Hippocampal formation (tissue), 2 donors: ENCODE measurements at places on chromosomes 4 and X.

GRCh38 chr4:184727430-184727829 lies 6.5 kb downstream of the CENPU start:
- no peak for DNase-seq

- DNase-seq: no peak
Observed at GRCh38 chr4:178577933-178578332, 1135.7 kb upstream of the AGA start.

GRCh38 chr4:167903291-167903721 lies 189.0 kb upstream of the ANXA10 start:
- DNase-seq: no peak

GRCh38 chr4:113447061-113447460 lies 314.5 kb downstream of the CAMK2D start:
- DNase-seq: no peak

DNA sequence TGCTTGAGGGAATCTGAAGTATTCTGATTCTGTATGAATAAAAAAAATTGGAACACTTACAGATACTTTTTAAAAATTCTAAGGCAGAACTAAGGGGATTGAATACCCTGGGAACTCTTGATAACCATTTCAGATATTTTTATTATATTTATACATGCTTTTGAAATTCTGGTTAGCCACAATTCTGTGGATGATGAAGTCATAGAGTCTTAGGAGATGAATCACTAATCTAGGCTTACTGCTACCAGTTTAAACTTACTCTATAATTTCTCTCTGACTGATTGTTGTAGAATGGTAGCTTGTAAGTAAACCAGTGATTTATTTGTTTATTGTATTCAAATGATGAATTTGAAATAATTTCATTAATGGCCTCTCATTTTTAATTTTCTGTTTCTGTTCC lies 11.4 kb upstream of the SLAIN2 start:
- DNase-seq: no peak

GRCh38 chr4:17128268-17128667 lies 229.8 kb upstream of the LDB2 start:
- DNase-seq: no peak

DNA sequence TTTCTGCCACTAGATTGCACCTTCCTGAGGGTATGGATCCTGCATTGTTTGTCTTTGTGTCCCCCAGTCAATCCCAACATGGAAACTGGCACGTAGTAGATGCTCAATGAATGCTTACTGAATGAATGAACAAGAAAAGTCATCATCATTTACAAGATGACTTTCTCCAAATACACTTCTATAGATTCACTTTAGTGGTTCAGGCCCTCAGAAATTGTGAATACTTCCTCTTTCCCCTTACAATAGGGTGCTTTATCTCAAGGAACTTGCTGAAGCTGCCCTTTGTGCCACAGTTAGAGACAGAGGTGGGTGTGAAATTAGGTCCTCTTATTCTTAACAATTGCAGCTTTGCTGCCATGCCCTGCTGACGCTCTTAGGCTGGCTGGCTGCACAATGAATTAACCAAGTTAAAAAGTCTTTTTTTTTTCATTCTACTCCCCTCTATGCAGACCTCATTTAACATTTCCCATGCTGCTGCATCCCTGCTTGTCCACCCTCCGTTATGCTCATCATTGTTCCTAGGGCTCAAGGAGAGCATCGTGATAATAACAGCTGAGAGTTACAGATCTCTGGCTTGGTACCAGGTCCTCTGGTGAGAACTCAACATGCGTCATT lies 108.0 kb upstream of the ZNF518B start:
- no peak for DNase-seq

- no peak for DNase-seq
Observed at GRCh38 chr4:110088670-110089069, 109.7 kb downstream of the ELOVL6 start.

GRCh38 chrX:15988661-15989603 lies 134.3 kb upstream of the AP1S2 start:
- DNase-seq: no peak

GRCh38 chr4:24057915-24058559 lies 168.2 kb upstream of the PPARGC1A start:
- DNase-seq: no peak

- DNase-seq: no peak
Observed at GRCh38 chr4:74056858-74057562, 18.5 kb upstream of the CXCL3 start.

GRCh38 chr4:185145572-185145971 lies 2.5 kb downstream of the SLC25A4 start:
- no peak for DNase-seq

GRCh38 chrX:46444011-46444410 lies 101.2 kb downstream of the ZNF674 start:
- no peak for DNase-seq

GRCh38 chr4:41661442-41662076 lies 87.0 kb downstream of the PHOX2B start:
- DNase-seq: peak; percentile 66

- no peak for DNase-seq
Observed at GRCh38 chrX:63250253-63250868, 100.8 kb downstream of the SPIN4 start.

DNA sequence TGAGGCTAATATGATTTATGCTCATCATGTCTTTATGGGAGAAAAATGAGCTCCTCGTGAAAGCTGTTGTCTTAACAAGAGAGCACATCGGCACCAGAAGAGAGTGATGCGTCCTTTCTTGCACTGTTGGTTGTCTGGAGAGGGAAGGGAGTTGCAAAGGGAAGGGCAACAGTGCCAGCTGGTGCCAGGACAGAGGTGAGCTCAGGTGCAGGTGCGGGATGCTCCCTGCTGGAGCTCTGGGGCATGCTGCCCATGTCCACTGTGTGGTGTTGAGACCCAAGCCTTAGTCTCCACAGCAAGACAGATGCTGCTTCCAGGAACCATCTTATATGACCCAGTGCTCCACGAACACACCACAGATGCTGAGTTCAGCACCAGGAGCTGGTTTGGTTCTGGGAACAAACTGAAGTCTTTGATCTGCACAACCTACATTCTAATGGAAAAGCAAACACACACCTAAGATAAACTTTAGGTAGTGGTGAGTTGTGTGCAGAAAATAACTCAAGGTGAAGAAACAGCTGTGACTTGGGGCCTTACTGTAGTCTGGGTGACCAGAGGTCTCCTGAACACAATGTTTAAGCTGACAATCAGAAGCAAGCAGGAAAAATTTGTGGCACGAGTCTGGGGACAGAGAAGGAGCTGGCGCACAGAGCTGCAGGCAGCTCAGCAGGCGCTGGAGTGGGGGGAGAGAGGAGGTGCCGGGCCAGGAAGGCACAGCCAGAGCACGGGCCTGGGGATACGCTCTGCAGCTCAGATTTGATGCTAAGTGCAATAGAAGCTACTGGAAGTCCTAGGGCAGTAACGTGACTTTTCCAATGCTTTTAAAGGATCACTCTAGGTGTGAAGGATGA lies 73.2 kb downstream of the HAUS3 start:
- DNase-seq: no peak

GRCh38 chrX:9091258-9091657 lies 57.3 kb upstream of the FAM9B start:
- DNase-seq: no peak

- no peak for DNase-seq
Observed at GRCh38 chr4:153005899-153006381, 69.8 kb downstream of the FHDC1 start.

DNA sequence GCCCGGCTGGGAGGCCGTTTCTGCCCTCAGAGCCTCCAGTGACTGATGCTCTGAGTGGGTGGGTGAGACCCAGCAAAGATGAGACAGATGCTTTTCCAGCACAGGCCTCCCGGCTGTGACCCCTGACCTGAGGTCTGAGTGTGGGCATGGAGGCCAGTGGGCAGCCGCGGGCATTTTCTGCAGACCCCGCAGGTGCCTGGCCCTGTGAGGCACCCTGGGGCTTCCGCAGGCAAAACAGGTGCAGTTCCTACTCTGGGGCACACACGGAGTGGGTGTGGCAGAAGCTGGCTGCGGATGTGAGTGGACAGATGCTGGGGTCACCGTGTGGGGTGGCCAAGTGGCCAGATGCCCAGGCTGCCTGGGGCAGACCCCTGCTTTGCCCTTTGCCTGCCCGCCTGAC lies 14.8 kb downstream of the HTRA3 start:
- no peak for DNase-seq

DNA sequence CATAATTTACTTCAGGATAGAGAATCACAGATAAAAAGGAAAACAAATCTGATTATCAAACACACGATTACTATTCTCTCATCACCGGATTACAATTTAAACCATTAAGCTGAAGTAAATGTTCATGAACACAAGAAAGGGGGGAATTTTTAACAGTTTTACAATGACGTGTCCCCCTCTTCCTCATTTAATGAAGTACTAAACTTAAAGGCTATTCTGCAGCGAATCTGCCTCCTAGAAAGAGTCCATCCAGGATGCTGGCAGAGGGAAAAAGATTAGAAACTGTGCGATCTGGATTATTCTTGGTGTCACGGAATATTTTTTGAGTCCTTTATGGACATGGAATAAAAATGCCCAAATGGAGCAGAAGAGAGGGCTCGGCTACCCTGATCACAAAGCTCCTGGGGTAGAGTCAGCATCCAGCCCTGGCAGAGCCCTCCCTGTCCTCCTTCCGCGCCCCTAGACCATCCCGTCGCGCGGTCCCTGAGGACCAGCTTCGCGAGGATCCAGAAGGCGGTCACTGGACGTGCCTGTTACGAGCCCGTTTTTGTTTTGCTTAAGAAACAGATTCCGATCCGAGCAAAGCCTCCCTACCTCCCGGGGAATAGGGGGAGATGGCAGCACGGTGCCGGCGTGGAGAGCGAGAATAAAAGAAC lies 1.2 kb downstream of the ELF2 start:
- DNase-seq: peak; percentile 71

- DNase-seq: no peak
Observed at GRCh38 chr4:76095568-76095967, 21.1 kb downstream of the ART3 start.

DNA sequence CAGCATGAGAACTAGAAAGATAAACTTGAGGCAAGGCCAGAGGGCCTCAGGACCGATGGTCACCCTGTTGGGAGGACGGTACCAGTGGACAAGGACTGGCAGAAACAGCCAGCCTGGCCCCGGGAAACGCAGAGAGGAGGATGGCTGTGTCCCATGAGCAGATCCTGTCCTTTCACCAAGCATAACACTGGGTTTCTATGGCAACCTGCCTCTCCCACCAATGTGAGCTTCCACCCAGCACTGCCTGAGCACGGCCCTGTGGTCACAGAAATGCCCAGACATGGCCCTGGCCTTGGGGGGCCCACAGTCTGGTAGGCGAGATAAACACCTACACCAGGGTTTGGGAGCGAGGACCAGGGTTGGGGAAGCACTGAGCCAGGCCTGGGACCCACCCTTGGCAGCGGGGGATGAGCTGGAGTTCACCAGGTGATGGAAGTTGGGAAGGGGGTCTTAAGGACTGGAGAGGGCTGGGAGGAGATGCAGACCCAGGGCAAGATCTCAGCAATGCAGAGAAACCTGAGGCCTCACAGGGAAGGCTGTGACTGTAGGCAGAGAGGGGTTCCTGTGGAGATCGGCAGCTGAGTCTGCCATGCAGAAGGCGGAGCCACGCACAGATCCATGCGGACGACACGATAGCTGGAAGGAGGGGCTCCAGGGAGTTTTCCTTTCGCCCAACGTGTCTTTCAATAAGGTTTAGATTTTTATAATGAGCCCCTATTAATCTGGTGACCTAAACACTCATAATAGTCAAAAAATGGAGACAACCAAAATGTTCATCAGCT lies 32.7 kb upstream of the CRMP1 start:
- no peak for DNase-seq

GRCh38 chr4:16082426-16083240 lies 1.2 kb downstream of the PROM1 start:
- no peak for DNase-seq

GRCh38 chr4:33045334-33045733 lies 2325.2 kb downstream of the PCDH7 start:
- no peak for DNase-seq

DNA sequence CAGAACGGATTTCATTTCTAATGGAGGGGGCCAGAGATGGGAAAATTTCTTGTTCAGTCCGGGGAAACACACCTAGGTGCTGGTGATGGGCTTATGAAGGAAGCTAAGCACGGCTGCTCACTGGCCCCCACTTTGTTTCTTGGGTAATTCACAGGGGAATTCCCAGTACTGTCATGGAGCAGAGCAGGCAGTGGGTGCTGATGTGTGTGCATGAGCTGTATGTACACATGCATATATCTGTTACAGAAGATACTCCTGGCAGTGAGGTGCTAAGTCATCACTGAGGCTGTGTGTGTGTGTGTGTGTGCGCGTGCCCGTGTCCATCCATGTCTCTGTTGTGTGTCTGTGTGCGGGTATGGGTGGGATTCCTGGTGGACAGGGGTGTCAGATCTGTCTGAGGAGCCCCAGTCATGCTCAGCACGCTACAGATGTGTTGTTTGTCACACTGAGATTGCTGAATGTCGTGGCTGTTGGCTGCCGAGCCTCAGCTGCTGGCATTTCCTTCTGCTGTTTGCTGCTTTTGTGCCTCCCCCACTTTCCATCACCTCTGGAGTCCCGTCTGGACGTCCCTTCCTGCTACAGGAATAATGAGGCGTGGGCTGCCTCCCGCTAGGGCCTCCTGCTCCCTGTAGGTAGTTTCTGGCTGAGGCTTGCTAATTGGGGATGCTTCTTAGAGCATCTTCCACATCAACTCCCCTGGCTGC lies 53.3 kb downstream of the JADE1 start:
- DNase-seq: no peak

DNA sequence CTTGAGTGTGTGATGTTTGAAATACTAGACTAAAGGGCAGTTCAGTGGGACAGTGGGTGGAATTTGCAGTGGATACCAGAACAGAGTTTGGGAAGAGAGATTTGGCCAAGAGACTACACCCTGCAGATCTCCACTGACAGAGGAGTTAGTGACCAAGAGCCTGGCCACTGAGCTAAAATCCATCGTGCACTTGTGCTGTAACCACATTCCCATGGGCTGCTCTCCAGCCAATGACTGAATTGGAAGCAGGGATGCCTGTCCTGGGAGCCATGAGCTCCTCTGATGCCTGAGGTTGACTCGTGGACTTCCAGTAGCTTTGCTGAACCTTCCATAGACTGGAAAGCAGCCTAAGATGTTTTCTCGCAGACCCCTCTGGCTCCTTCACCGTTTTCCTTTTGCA lies 296.1 kb downstream of the TRIML1 start:
- DNase-seq: no peak

DNA sequence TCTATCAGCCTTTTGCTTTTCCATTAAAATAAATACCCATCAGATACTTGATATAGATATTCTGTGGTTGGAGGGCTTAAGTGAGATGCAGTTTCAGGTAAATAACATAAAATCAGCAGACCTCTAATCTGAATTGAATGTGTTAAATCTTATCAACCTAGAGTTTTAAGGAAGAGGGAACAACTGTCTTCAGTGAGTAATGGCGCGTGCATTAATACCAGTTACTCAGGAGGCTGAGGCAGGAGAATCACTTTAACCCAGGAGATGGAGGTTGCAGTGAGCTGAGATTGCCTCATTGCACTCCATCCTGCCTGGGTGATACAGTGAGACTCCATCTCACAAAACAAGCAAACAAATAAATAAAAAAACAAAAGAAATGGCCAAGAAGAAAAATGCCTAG lies 54.3 kb downstream of the FAT4 start:
- DNase-seq: no peak

- DNase-seq: no peak
Observed at GRCh38 chr4:67101612-67102011, 443.7 kb downstream of the CENPC start.
